ACHN (cell line): ENCODE measurements at places on chromosomes 2 and 18.

DNA sequence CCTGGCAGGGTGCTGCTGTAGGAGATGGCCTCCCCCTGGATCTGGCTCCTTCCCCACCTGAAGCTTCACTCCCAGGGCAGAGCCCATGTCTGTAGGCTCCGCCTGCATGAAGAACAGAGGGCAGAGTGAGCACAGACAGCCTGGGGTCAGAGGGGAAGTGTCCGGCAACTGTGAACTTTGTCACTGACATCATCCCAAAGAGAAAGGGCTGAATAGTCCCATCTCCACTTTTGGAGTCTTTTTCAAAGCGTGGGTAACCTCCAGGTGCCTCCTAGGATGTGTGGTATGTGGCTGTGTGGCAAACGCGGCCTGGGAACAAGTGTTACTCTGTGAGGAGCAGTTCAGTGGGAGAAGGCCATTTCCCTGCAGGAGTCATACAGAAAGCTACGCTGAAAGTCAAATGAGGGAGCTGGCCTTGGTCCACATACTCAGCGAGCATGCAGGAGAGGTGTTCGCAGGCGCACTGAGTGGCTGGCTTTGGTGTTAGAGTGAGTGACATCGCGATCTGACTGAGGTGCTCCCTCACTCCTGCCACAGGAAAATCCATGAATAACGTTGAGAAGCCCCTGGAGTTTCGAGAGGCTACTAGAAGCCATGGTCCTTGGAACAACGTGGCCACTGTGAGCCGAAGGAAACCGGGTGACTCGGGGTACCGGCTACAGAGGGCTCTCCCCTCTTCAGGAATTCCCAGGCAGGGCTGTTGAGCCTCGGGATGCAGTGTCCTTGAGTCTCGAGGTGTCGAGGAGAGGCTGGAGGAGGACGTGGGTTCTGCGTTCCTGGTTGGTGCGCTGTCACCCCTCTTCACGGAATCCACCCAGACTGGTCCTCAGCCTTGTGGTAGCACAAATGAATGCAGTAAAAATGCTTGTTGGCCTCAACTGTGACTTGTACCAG lies 54.7 kb downstream of the CABLES1 start:
- no peak for DNase-seq

- no peak for DNase-seq
Observed at GRCh38 chr18:35524226-35524625, 26.5 kb upstream of the INO80C start.

DNA sequence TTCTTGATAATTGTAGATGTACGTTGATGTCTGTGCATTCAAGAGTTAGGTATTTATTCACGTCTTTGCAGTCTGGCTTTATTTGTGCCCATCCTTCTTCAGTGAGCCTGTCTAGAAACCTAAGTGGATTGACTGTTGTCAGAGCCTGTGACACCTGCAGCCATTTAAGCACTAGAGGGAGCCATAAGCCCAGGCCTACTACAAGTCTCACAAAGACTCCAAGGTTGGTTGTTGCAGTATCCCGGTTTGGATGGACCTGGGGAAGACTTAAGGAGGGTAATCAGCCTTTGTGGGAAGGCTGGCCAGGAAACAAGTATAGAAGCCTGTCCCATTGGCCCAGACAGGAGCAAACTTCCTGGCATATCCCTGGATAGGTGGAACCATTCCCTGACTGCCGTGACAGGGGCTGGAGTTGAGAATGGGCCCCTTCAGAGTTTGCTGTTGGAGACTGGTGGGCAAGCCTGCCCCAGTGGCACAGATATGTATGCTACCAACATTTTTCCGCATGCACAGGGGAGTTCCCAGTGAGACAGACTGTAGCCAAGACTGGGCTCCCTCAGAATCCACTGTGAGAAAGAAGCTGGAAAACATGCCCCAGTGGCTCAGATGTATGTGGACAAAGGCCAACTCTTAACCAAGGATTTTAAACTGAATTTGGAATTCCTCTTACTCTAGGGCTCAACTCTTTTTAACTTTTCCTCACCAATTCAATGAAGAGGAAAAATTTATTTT lies 9.3 kb upstream of the LRRC30 start:
- peak; percentile 52 for DNase-seq

GRCh38 chr2:8119782-8120505 lies 561.9 kb upstream of the ID2 start:
- DNase-seq, result no peak

- no peak for DNase-seq
Observed at GRCh38 chr2:134195341-134195740, 58.5 kb upstream of the MGAT5 start.

DNA sequence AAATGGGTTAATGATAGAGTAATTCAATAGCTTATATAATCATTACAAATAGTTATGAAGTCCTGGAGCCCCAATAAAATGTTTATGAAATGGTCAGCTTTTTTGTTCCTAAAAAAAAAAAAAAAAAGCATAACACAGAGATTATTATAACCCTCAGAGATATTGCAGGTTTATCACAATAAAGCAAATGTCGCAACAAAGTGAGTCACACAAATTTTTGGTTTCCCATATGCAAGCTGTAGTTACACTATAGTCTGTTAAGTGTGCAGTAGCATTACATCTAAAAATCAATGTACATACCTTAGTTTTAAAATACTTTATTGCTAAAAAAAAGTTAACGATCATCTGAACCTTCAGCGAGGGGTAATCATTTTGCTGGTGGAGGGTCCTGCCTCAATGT lies 20.0 kb downstream of the WDFY1 start:
- DNase-seq, result no peak

GRCh38 chr2:113114224-113114945 lies 13.0 kb upstream of the IL1RN start:
- no peak for DNase-seq

DNA sequence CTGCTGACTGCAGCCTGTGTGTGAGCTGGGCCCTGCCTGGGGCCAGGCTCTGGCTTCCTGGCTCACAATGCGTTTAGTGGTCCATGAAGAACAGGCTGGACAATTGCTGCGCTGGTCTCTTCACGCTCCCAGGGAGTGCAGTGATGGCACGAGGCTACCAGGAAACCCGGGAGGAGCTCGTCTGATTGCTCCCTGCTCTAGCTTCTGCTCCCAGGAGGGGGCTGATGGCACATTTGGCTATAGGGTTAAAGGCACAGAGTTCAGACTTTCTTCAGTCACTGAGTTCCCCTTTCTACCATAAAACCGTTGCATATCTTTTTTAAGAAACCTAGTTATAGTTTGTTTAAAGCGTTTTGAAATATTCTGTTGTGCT lies 60.1 kb downstream of the KCNF1 start:
- DNase-seq, result no peak

DNA sequence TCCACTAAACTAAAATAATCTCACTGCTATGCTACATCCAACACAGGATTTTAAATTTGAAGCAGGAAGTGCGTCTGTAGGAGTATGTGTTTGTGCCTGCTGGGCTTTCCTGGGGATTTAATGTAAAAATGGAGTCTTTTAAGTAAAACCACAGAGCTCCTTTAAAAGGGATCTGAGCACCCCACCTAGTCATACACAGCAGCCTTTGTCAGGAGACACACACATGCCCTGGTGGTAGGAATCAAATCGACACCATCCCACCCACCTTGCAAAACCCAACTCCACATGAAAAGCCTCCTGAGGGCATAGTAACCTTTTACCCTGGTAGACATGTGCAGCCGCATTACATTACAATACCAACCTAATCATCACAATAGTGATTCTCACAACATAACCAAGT lies 29.1 kb downstream of the UXS1 start:
- DNase-seq, result peak; percentile 37
